MCF 10A (cell line): ENCODE measurements at places on chromosomes 7 and 10. TPM values are rescaled to one million over a fixed set of nuclear protein-coding genes. Genes with fewer than 3 reads are reported as not detected.

DNA sequence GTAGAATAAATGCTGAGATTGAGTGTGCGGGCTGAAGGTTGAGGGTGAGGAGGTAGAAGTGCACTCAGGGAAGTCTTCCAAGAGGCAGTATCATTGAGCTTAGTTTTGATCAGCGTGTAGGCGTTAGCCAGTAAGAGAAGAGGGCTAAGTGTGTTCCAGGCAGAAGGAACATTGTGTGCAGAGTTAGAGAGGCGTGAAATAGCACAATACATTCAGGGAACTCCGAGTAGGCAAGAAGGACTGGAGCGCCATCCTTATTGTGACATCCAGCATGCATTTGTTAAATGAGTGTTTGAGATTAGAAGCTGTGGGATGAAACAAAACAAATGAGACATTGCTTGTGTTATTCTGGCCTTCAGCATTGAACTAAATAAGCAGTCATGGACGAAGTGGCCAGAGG lies 140.9 kb upstream of the MKLN1 start:
- DNase-seq: no peak

- DNase-seq: peak; percentile 24
Observed at GRCh38 chr7:131385039-131385605, 57.4 kb downstream of the MKLN1 start.

DNA sequence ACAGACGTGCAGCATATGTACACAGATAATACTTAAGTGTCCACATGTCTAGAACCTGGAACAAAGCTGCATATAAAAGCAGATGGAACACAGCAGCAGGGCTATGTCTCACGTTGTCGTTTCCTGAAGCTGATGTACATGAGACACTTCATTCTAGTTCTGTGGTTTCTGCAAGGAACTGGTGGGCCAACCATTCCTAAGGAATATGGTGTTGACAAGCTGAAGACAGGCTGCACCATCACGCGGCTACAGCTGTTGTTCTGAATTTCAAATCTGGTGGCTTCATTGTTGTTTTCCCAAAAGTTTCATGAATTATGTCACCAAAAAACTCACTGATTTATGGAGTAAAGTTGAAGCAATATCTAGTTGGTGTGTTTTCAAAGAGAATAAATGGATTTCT lies 33.7 kb downstream of the PRKAG2 start:
- no peak for DNase-seq

DNA sequence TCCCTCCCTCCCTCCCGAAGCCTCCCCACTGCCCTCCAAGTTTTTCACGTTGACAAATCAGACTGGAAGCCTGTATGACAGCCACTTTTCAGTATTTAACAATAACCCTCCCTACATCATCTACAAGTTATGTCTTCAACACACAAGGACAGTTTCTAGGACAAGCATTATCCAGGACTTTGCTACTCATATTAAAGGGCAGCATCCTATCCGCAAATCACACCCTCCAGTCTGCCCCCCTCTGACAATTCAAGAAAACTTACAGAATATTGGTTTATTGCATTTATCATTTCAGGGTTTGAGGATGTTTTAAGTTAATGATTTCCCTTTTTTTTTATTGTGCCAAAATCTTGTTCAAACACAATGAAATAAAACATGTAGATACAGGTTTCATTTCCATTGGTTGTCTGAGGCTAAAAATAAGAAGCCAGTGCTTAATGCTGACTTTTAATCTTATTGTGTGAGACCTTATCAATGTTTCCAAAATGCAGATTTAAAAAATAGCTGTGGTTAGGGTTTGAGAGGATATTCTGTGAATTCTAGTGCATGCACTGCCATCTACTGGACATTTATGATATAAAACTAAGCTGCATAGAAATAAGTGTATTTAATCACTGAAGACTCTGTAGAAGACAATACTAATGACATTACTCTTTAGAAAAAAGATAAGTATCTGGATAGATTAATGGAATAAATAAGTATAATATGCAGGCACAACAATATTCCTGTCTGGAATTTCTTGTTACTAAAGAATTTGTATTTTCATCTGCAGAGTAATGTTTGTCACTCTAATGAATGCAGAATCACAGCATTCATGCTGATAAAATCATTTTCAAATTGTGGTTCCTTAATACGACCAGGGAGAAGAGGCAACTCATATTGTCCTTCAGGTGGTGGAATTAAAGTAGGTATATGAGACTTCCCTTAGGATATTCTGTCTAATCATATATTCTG lies 64.1 kb downstream of the CAV1 start:
- peak; percentile 64 for DNase-seq

GRCh38 chr7:73735528-73735905 lies 3.1 kb downstream of the ABHD11 start:
- DNase-seq: no peak

DNA sequence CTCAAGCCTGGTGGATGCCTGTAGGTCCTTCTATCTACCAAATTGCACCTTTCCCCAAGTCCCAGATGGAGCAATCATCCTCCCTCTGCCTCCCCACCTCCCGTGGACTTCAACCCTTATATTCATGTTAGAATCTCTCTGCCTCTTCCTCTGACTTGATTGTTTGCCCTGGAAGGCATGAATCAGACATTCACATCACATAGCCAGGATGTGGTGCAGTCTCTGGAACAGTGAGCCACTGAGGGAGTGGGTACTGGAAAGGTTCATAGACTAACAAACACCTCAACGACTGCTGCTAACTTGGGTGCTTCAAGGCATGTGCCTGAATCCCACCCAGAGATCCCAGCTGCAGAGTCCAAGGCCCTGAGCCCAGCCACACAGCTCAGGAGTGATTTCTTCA lies 494.0 kb downstream of the TNS3 start:
- no peak for DNase-seq

DNA sequence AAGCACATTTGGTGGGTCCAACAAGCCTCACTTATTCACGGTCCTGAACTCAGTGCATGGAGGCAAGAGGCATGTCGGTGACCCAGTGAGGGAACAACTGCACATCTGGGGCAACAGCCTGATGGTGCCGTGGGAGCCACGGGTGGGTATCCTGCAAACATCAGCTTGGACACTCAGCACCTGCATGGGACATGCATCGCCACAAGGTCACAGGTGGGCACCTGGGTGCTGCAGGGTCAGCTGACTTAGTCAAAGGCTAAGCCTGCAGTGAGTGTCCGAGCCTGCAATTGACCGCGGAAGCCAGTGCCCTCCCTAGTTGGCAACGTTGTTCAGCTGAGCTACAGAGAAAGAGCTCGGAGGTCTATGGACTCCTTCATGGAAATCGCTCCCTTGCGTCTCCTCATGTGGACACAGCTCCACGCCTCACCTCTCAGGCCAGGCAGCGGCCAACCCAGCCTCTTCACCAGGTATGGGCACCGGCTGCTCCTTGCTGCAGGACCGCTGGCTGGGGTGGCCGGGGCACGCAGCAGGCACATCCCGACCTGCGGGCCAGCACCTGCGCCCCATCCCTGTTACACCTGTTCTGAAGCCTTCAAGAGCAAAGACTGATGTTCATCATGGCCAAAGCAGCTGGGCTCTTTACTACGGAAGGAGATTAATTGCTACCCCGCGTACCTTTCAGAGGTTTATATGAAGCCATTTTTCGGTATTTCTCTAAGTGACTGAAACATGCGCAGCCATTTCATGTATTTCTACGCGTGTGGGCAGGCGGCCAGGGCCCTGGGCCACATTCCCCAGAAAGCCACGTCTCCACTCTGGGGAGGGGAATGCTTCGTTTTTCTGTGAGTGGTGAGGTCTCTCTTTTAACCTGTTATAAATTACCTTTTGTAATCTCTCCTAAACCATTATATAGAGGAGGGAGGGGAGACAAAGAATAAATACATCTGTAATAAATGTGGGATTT lies 380.7 kb downstream of the DNAJB6 start:
- DNase-seq: no peak

DNA sequence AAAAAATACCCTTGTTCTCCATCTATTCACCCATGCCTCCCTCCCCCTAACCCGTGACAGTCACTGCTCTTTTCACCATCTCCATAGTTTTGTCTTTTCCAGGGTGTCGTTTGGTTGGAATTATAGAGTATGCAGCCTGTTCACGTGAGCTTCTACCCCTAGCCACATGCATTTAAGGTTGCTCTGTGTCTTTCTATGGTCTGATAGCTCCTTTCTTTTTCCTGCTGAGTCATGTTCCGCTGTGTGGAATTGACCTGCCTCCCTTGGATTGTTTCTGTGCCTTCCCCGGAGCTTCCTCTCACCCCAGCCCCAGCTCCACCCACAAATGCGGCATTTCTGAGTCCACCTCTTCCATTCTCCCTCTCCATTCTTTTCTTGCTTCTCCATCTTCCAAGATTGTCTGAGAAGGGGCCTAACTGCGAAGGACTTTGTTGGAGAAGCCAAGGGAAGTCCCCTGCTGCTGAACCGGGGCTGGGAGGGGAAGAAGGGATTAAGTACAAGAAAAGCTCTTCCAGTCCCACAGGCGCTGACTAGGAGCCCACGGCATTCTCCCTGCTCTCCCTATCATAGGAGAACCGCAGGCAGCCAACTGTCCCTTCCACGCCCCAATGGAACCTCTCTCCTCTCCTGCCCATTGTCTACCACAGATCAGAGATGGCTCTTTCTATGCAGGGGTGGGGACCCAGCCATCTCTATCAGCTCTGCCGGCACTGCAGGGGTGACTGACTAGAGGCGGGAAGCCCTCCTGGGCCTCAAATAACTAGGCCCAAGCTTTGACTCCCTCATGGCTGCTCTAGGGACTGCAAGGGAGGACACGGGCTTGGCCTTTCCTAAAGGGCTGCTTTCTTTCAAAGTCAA lies 87.5 kb upstream of the ANLN start:
- DNase-seq: peak; percentile 42

DNA sequence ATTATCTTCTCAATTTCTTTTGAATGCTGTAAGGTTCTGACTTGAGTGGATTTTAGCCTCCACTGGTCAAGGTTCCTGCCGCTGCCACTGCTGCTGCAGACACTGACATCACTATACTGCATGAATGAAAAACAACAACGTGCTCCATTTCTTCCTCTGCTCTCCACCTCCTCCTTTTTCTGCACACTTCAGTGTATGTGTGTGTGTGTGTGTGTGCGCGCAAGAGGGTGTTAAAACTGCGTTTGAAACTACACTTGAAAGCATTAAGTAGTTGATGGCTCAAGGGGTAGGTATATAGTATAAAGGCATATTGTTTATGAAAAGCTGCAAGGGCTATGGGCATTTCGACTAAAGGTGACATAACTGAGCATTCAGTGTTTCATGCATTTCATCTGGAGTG lies 3.5 kb downstream of the GLCCI1 start:
- no peak for DNase-seq

DNA sequence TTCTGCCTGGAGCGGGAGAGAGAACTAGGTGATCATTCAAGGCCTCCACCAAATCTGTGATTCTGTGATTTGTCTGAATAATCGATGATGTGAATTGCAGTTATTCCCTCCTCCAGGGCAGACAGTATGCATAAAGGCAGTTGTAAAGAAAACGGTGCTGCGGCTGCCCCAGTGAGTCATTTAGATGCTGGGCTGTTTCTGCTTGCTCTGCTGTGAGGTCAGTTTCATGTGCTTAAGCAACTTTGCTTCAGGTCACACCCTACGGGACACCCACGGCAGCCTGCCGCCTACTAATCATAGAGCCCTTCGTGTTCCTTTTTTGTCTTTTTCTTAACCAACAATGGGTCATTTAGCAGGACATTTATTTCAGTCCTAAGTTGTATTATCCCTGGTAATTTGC lies 158.1 kb upstream of the PITRM1 start:
- peak; percentile 80 for DNase-seq

GRCh38 chr10:127949831-127950230 lies 42.9 kb downstream of the PTPRE start:
- no peak for DNase-seq

- no peak for DNase-seq
Observed at GRCh38 chr7:97851683-97852082, 20.5 kb downstream of the ASNS start.

DNA sequence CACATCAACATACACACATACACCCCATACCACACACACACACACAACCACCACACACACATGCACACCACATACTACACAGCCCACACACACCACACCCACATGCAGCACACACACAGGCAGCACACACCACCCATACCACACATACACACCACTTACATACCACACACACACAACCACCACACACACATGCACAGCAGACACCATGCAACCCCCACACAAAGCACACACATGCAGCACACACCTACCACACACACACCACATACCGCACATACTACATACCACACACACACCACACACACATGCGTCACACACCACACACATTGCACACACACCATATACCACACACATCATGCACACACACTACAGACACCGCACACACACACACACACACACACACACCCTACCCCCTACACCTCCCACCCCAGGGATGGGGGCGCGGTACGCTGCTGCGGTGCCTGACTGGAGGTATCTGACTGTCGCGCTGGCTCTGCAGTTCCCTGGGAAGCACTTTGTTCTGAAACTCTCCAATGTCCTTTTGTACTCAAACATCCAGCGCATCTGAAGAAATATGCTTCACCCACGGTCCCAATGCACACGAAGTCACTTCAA lies 5.4 kb upstream of the TRPV6 start:
- DNase-seq: no peak

DNA sequence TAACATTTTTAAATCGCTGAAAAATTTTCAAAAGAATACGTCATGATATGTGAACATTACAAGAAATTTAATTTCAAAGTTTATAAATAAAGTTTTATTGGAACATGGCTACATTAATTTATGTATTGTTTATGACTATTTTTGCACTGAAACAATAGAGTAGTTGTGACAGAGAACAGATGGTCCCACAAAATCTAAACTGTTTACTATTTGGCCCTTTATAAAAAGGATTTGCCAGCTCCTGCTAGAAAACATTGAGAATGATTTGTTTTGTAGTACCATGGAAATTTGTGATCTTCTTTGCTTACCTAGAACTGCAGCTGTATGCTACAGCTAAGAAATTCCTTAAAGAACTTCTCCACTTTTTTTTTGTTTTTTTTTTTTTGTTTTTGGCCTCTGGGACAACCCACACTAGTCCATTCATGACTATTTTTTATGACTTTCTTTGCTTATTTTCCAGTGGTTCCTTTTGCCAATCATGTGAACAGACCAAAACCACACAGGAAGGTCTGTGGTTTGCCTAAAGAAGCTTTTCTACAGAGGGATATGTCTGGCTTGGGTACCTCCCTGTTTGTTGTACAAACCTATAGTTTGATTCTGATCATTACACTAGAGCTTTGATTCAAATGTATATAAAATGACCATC lies 55.7 kb downstream of the ST7 start:
- peak; percentile 14 for DNase-seq

- DNase-seq: no peak
Observed at GRCh38 chr10:42974693-42975002, 102.2 kb upstream of the RET start.

Gene TMEM178B
- 0.02 TPM in 1 of 2 replicates, not detected in the other for total RNA-seq

Gene EBLN1
- total RNA-seq: not detected in 2 replicates

Gene H2BK1
- not detected in 2 replicates for total RNA-seq

Gene PDIA4
- 191 and 215 TPM in 2 replicates for total RNA-seq

Gene STEAP4
- not detected in 2 replicates for total RNA-seq

Gene LOXL4
- total RNA-seq: not detected in 2 replicates

Gene STAG3
- 1.1 and 1.5 TPM in 2 replicates for total RNA-seq

Gene SFXN3
- 39.4 and 55.2 TPM in 2 replicates for total RNA-seq

Gene HOXA3
- total RNA-seq: 8.2 and 14.0 TPM in 2 replicates

Gene SP8
- 0.16 and 0.71 TPM in 2 replicates for total RNA-seq
